Activated CD8-positive, alpha-beta memory T cell treated with anti-CD3 and anti-CD28 coated beads for 1 hour (primary cell): ENCODE measurements at places on chromosomes 6 and 20.

DNA sequence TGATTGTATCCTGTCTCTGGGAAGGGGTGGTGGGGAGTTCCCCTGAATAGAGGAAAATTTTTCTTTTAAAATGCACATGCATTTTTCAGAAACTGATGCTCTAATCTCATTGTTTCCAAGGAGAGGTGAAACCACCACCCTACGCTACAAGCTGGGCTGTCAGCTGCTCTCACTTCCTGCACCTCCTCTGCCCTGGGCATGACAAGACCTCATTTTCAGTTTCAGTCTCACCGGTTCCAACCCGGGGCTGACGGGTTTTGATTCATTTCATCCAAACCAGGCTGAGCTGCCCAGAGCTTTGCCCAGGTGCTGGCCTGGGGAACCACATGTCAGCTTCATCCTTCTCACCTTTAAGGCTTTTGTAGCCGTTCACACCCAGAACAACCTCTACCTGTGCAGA, 99.7 kb downstream of the EYA2 start:
- DNase-seq: no peak

DNA sequence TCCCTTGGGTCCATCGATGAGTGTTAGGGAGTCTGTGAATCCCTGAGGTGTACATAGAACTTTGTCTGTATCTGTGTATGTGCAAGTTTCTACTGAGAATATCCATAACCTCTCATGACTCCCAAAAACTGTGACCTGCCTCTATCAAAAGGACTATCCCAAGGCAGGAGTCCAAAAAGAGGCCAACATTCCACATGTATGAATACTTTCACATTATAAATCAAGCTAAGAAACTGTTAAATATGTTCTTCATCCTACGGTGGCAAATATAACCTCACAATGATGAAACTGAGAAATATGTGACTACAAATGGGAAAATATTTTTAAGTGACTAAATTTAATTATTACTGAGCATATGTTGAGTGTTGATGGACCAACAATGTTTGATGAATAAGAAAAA, 16.1 kb upstream of the STX11 start:
- DNase-seq: no peak

- DNase-seq: no peak
Observed at GRCh38 chr6:157537556-157537955, 156.6 kb downstream of the ZDHHC14 start.

- DNase-seq: no peak
Observed at GRCh38 chr20:3168079-3168828, 5.1 kb downstream of the LZTS3 start.

GRCh38 chr6:14722001-14722562, 523.8 kb upstream of the JARID2 start:
- no peak for DNase-seq

- no peak for DNase-seq
Observed at GRCh38 chr6:39567091-39567490, 158.1 kb downstream of the KIF6 start.

GRCh38 chr6:156718647-156719394, 58.4 kb upstream of the ARID1B start:
- DNase-seq: no peak

DNA sequence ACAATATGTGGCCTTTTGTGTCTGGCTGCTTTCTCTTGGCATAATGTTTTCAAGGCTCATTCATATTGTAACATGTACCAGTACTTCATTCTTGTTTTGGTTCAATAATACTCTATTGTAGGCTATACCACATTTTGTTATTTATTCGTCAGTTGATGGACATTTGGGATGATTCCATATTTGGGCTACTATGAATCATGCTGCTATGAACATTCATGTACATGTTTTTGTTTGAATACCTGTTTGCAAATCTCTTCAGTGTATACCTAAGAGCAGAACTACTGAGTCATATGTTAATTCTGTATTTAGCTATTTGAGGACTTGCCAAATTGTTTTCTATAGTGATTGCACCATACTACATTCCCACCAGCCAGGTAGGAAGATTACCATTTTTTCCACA, 259.9 kb downstream of the GMPR start:
- DNase-seq: no peak

DNA sequence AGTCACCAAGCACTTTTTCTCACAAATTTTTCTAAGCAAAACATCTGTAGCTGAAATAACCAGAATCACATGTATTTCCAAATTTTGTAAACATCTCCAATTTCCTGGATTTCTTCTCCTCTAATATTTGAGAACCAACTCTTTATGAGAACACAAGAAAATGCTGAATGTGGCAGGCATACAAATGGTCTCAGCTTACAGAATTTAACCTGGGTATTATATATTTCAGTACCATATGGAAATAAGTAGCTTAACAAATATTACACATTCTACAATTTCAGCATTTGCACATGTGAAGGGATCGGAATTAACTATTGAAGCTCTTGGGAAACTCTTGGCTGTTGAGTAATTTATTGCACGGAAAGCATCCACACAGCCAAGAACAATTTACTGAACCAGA, 92.5 kb downstream of the TBXT start:
- DNase-seq: no peak

- DNase-seq: no peak
Observed at GRCh38 chr6:91029211-91029610, 442.3 kb upstream of the MAP3K7 start.

DNA sequence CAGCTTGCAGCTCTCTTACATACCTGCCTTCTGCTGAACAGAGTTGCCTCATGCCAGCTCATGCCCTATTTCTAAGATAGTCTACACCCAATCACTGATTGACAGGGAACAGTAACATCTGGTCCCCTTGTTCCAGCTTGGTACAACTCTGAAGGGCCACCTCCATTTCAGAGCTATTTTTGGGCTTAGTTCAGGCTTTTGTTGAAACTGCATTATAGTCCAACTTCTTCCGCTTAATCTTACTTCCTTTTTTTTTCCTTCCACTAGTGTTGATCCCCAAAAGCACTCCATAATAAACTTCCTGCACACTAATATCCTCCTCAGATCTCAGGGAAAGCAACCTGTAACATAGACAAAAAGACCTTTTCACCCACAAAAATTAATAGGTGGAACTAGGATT, 65.7 kb upstream of the TNFRSF21 start:
- DNase-seq: no peak

DNA sequence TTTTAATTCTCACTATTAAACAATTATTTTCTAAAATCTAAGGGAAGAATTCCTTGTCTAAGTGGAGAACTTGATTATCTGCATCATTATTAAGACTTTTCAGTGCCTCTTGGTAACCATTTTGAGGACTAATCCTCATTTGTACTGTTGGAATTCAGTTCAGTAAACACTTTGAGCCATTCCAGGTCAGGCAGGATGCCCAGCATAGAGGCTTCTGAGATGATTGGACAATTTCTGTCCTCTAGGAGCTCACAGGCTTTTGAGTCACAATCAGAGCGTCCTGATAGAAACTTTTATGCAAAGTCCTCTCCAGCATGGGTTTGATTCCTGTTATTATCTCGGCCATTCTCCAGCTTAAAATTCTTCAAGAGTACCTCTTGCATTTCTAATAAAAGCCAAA, 1304.6 kb downstream of the EPHA7 start:
- no peak for DNase-seq
